ENCODE measurements at places on chromosomes 4 and X.

DNA sequence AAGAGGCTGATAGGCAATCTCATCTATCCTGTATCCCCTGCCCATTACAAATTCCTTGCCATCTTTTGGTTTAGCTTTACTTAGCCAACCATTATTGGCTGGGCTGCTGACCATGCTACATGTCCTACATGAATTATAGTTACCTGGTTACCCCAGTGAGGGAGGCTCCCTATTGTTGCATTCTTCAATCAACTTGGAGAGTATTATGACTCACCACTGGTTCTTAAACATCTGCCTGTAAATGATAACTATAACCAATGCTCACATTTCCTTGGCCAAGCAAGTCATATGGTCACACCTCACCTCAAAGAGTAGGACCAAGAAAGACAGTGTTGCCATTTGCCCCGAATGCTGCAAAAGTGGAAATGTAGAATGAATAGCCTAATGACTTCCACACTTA, 297.6 kb downstream of the IL15 start:
- no peak for DNase-seq

DNA sequence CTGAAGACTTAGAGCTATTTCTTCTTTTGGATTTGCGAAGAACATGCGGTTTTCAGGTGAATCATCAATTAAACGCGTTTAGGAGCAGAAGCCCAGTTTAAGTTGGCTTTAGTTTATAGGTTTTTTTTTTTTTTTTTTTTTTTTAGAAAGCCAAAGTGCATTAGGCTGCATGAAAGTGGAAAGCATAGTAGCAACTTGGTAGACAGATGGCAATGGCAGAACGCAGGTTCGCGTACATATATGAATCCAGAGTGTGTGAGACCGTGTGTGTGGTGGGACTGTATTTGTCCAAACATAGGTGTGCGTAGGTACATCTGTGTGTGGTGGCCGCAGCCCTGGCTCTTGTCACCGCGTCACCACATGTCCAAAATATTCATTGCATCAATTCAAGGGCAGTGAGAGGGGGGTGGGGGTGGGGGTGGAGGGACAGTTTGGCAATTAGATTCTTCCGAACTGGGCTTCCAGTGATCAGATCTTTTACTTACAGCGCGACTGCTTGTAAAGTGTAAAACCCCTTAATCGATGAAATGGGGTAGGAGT, 901 bp downstream of the JADE1 start:
- peak; percentile 7 for DNase-seq

GRCh38 chrX:71533516-71533850, 579 bp downstream of the OGT start:
- no peak for DNase-seq

GRCh38 chr4:57158762-57159161, 48.6 kb upstream of the IGFBP7 start:
- DNase-seq: no peak

DNA sequence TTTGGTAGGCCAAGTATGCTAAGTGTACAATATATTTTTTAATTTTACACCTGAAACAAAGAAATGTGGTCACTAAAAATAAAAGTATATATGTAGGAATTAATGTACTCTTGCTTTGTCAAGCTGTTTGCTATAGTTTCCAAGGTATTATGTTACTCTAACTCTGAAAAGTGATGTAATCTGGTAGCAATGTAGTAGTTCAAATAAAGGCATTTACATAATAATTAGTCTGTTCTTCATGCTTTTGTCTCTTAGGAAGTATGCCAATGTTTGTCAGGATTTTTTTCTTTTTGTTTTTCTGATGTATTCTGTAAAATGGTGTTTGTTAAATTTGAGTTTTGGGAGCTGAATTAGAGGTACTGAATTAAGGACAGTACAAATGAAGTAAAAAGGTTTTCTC, 89.5 kb downstream of the PLS3 start:
- DNase-seq: no peak

- DNase-seq: peak; percentile 69
These were observed 4.0 kb upstream of the ZNF518B start for GRCh38 chr4:10461091-10461849.

DNA sequence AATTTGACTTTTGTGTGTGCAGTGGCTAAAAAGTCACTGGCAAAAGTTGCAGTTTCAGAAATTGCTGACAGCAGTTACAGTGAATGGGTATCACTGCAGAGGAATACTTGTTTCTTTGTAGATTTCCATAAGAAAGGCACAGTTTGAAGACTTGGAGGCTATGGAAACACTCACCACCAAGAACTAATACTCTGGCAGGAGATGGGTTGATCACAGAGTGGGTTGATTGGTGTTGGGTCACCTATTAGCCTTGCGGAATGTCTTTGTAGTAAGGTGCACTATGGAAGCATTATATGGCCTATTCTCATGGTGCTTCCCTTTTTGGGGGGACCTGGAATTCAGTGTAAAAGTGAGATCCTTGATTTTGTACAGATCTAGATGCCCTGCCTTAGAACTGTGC, 502.8 kb downstream of the CFAP47 start:
- DNase-seq: no peak

DNA sequence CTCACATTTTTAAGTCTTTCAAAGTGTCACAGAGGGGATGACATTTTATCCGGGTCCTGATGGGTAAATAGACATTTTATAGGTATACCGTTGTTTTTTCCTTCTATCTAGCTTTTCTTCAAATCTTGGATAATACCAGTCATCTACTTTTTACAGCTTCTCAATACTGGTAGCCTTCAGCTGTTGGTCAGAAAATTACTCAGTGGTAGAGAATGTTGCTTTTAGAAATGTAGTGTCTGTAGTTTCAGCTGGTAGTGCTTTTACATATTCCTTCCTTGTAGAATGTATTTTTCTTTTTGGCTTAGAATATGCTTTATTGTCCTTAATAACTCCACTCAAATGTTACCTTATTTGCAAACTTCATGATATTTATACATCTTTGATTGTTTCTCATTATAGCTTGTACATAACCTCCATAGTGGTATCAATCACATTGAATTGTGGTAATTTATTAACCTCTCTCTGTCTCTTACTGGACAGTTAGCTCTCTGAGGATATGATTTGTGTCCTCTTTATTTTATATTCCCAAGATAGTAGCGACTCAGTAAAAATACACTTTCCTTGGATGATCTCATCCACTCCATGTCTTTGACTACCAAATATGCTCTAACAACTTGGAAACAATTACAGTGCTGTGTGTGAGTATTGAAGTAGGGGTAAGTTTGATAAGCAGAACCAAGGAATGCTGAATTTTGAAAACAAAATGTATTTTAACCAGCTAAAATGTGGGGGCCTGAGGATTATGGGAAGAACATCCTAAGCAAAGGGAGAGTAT, 53.8 kb downstream of the RAP1GDS1 start:
- no peak for DNase-seq

- no peak for DNase-seq
These were observed 22.8 kb downstream of the VMA21 start for GRCh38 chrX:151419782-151420181.

- no peak for DNase-seq
These were observed 59.9 kb downstream of the SNX25 start for GRCh38 chr4:185269286-185269685.

Measured in Daoy (cell line).